Non-pigmented ciliary epithelial cell (primary cell): ENCODE measurements at places on chromosomes 2 and 18.

- no peak for DNase-seq
Measured at GRCh38 chr2:17804358-17804757, 11.9 kb upstream of the MSGN1 start.

DNA sequence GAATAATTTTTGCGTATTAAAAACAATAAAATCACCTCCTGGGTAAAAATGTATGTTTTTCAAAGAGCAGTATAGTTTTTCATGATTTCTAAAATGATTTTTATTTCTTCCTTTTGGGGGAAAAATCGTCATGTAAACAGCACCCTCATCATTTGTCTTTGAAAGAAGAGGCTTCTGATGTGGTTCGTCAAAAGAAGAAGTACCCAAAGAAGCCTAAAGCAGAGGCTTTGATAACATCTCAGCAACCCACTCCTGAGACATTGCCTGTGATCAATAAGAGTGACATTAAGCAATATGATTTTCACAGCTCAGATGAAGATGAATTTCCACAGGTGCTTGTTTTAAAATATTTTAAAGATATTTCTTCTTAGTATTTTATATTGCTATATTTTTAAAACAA lies 110.2 kb upstream of the KIF5C start:
- DNase-seq = no peak

DNA sequence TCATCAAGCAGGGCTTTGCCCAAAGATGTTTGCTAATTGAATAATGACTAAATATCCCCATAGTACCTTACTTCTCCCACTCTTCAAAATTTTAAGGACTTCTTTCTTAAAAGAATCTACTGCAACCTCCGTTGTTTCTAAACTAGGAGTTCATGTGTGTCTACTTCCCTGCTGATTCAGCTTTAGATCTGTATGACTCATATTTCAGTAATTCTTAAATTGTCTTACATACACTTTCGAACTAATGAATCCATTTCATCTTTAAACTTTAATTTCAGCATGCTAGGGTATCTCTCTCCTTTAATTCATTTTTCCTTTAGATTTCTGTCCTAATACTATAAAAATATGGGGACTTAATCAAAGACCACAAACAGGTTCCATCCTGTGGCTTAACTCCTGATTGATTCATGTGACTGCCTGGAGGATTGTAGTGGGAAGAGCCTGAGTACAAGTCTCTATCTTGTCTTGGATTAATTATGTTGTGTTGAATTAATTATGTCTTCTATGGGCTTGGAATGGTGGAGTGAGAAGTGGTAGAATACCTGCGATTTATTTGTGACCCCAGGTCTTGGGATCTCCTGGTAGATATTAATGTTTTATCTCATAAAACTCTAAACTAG lies 24.9 kb upstream of the COL5A2 start:
- peak; percentile 54 for DNase-seq

- DNase-seq = no peak
Measured at GRCh38 chr18:79397247-79397829, 1.6 kb downstream of the NFATC1 start.

DNA sequence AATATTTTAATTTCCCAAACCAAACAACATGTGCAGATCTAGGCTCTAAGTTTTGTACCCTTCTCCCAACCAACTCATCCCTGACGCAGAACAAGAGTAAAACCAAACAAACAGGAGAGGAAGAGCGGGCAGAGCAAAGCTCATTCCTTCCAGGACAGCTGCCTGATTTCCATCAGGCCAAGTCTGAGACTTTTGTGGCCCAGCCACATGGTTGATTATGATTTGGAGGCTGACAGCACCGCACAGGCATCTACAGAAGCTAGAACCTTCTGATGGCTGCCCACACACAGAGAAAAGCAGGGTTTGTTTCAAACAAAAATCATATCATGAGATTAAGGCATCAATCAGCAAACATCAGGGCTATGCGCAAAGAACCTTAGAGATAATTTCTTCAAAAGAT lies 262.6 kb downstream of the TNS1 start:
- no peak for DNase-seq

GRCh38 chr2:232937278-232937906 lies 67.3 kb downstream of the SNORC start:
- DNase-seq = peak; percentile 23

DNA sequence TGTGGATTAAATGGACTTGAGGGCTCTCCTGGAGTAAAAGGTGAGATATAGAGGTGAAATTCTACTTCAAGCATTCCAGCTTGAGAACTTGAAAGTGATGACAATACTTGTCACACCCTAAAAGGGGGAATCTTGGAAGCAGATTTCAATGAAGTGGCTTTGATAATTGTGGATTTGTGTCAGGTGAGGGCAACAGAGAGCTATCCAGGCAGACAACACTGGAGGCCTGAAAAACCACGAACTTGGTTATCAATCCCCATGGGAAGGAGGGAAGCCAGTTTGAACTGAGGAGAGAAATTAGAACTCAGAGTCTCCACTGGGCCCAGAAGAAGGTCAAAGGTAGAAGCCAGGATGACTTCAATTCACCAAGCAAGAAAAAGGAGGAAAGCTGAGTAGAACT lies 263.9 kb downstream of the FIGN start:
- no peak for DNase-seq

DNA sequence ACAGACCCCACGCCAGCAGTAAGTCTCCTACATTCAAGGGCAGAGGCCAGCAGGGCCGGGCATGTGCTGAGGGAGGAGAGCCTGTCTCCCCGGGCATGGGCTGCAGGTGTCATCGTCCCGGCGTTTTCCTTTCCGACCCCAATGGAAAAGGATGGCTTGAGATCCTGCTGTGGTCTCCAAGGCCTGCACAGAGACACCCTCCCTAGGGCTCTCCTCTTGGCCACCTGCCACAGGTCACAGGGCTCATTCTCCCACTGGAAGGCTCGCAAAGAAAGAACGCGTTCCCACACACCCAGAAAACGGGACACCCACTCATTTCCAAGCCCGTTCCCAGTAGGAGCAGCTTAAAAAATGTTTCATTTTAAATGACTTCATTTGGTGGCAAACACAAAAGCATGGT lies 41.0 kb downstream of the DIPK1C start:
- no peak for DNase-seq

DNA sequence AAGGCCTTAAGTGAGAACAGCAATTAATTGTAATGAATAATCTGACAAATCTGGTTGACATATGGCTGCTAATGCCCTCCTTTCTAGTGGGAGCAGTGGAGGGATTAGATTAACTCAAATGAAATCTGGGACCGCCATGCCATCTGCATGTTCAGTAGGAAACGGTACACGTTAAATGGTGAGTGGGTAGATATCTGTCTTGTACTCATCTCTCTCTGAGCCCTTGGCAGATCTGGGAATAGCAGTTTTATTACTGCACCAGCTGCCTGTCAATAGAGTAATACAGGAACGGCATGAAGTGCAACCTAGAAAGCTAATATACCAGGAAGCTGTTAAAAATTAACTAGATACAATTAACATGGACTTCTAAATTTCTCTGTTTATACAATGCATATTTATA lies 258.8 kb downstream of the GPD2 start:
- no peak for DNase-seq

GRCh38 chr18:63286926-63287325 lies 32.6 kb downstream of the BCL2 start:
- no peak for DNase-seq

- no peak for DNase-seq
Measured at GRCh38 chr18:28176948-28177827, at the start of gene CDH2. TSS of gene CDH2 (minus strand) at chr18:28177130. CDS start at chr18:28177022, 108 bp downstream.

- no peak for DNase-seq
Measured at GRCh38 chr2:231342061-231342711, 53.3 kb upstream of the B3GNT7 start.

DNA sequence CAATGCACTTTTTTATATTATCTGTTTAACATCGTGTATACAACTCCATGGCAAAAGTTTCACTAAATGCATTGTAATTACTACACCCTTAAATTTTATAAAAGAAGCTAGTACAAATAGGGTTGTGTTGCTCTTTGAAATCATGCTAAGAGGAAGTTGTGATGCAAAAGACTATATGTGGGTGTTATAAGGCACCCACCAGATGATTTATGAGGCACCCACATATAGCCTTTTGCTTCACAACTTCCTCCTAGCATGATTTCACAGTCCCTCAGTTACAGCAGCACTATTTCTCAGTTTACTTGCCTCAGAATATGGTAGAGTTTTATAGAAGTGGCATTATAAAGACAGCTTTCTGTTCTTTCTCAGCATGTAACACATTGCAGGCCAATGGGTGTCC lies 277.3 kb upstream of the DOK6 start:
- no peak for DNase-seq

GRCh38 chr18:64234321-64234720 lies 85.4 kb upstream of the LINC00305 start:
- no peak for DNase-seq

DNA sequence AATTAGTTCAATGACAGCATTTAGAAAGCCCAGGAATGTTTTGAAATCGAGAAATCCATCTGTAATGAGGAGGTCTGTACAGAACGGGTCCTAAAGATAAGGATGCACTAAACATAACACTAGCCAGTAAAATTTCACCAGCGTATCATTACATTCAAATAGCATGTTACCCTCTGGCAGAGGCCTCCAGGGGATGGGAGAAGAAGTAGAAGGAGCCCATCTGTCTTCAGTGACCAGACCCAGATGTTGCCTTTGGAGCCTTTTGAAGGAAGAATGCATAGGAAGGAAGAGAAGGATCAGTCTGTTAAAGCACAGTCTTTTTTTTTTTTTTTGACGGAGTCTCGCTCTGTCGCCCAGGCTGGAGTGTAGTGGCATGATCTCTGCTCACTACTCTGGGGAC lies 86.1 kb upstream of the BCL2L11 start:
- DNase-seq = no peak

DNA sequence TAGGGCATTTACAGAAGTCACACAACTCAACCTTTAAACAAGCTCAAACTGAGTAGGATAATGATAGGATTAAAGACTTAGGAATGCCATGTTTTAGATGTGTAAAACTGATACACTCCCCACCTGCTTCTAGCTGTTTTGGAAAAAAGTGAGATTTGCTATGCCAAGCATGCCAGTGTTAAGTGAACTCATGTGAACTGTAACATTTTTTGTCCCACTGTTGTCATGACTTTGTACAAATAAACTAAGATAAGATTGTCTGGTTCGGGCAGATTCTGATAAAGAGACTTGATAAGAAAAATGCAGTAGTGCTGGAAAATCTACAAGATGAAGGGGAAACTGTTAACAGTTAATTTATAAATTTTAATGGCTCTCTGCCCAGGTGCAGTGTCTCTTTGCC lies 66.5 kb downstream of the GLS start:
- no peak for DNase-seq

DNA sequence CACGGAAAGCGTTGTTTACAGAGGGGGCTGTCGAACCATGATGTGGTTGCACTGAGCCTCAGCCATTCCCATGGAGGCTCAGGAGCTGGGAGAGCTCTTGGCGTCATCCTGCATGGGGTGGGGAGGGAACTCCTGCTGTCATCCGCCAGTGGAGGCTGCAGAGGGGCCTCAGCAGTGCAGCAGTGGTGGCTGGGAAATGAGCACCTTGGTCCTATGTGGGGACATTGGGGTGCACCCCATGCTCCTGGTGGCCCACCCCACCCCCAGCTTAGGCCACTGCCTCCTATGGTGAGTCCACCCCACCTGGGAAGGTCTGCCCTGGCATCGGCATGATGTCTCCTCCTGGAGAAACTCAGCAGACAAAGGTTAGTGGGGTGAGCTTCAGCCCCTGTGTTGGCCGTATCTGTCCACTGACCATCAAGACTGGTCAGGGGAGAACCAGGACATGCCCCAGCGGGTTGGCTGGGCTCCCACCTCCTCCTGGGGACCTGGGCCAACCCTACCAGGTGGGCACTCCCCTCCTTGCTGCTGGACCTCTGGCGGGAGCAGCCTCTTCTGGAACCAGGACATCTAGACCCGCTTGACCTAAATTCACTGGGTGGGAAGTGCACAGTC lies 67.8 kb upstream of the HDAC4 start:
- DNase-seq = no peak

DNA sequence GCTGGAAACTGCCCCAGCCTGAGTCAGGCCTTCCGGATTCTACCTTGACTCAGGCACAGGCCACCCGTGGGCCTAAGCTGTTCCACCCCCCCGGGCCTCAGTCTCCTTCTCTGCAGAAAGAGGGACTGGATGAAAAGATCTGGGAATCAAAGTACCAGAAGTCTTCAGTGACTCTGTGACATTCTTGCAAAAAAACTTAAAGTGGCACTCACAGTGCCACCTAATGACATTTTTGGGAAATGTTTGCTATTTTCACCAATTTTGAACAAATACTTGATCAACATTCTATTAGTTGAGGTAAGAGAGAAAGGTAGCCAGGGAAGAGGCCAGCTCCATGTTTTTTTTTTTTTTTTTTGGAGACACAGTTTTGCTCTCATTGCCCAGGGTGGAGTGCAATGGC lies 48.3 kb upstream of the ACAA2 start:
- no peak for DNase-seq

DNA sequence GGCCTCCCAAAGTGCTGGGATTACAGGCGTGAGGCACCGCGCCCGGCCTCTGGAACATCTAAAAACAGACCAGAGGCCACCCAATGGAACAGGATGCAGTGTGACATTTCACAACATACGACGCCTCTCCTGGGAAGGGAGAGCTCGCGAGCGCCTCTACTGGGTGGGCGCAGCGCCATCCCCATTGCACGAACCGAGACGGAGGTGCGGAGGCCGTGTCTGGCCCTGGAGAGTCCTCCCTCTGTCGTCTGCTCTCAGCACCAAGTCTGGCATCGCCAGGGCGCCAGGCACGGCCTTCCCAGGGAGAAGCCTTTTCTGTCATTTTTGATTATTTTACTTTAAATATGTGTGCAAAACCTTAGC lies 9.4 kb upstream of the GBX2 start:
- DNase-seq = no peak

GRCh38 chr2:61177727-61178549 lies 15.9 kb downstream of the C2orf74 start:
- no peak for DNase-seq

GRCh38 chr2:151560289-151560688 lies 150.6 kb downstream of the RIF1 start:
- peak; percentile 46 for DNase-seq
